ENCODE measurements at places on chromosomes 5 and 9. TPM values are rescaled to one million over a fixed set of nuclear protein-coding genes. Genes with fewer than 3 reads are reported as not detected.

Gene CYLC2
- total RNA-seq, result not detected

- peak overlapping the region; percentile 25 for H3K27ac ChIP-seq
- H3K36me3 ChIP-seq, result no peaks in the 10 kb centered on the region
- no peaks in the 10 kb centered on the region for H3K27me3 ChIP-seq
- peaks cover 25% of the 10 kb centered on the region for H3K4me1 ChIP-seq
- peak overlapping the region; percentile 69 for H3K4me3 ChIP-seq
- DNase-seq, result no peak
Observed at GRCh38 chr9:4792054-4792571, 631 bp upstream of the RCL1 start.

Gene ASPN
- total RNA-seq, result not detected

DNA sequence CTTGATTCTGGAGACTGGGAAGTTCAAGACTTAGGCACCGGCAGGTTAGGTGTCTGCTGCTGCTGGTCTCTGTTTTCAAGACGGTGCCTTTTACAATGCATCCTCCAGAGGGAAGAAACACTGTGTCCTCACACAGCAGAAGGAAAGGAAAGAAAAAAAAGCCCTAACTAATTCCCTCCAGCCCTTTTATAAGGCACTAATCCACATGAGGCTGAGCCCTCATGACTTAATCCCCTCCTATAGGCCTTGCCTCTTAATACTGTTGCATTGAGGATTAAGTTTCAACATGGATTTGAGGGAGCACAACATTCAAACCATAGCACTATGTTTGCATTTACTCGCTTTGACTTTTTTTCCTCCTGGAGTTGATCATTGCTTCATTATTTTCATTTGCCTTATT, 585.9 kb downstream of the TLR4 start:
- no peak overlapping the region for H3K27ac ChIP-seq
- no peak for DNase-seq
- no peak overlapping the region for H3K4me3 ChIP-seq

DNA sequence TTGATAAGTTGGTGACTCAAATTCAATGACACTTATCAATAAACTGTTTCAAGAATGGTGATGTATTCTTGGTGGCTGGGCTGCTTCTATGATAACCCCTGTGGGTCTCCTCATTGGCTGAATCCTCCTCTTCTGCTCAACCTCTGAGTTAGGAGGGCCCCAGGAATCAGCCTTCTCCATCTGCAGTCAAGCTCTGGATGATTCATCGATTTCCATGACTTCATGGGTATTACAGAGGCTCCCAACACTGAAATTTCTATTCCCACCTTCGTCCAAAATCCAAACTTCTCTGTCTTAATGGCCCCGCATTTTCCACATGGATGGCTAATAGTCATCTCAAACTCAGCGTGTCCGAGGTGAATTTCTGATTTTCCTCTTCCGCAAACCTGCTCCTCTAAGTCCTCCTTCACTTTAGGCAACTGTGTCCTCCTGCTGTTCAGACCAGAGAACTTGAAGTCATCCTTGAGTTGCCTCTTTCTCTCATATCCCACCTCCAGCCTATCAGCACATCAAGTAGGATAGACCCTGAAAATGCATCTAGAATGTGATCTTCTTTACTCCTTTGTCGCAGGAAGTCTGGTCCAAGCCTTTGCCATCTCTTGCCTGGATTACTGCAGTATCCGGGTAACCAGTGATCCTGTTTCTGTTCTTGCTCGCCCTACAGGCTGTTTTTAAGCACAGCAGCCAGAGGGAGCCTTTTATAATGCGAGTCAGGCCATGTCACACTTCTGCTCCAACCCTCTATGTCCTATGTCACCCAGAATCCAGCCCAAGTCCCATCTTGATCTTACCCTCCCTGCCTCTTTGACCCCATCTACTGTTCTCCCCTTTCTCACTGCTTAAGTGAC, 41.4 kb upstream of the IL7R start:
- no peaks in the 10 kb centered on the region for H3K27me3 ChIP-seq
- H3K4me3 ChIP-seq, result no peak overlapping the region
- peaks cover 65% of the 10 kb centered on the region for H3K4me1 ChIP-seq
- peak overlapping the region; percentile 59 for H3K27ac ChIP-seq

DNA sequence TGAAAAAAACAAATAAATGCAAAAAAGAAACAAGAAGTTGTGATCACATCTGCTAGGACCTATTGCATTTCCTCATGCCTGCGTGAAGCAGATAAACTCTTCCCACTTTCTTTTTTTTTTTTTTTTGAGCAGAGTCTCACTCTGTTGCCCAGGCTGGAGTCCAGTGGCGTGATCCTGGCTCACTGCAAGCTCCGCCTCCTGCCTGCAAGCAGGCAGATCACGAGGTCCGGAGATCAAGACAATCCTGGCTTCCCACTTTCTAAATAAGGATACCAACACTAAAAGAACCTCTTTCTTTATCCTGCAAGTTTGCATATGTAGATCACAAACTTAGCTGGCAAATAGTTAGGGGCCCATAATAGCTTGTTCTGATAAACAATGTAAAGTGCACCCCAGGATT, 128.6 kb downstream of the ASTN2 start:
- H3K4me3 ChIP-seq, result no peak overlapping the region
- H3K4me1 ChIP-seq, result no peaks in the 10 kb centered on the region
- no peaks in the 10 kb centered on the region for H3K27me3 ChIP-seq
- DNase-seq, result no peak
- H3K27ac ChIP-seq, result no peak overlapping the region

DNA sequence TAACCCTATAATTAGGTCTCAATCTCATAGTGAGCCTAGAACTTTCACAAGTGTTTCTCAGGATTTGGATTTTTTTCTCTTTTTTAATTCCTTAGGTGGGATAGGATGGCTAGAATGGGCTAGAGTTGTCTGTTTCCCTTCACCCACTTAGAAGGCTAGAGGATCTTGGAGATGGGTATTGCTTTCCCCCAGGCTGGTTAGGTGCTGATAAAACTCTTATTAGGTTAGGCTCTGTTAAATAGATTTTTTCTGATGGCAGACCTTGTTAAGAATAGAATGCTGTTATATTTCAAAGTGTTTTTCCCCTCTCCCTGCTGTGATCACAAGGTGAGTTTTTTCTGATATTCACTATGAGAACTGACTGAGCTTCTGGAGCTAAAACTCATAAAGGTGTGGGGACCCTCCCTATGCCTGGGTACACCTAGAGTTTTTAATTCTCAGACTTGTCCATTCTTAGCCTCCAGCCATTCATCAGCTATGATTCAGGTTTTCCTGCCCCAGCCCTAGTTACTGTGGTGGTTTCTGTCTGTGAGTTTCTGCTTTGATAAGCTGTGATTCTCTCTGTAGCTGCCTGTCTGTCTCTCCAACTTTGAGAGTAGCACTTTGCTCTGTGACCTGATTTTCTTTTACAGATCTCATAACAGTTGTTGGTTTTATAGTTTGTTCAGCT, 132.4 kb downstream of the HACD4 start:
- DNase-seq, result no peak
- no peak overlapping the region for H3K27ac ChIP-seq
- no peak overlapping the region for H3K4me3 ChIP-seq
- H3K4me1 ChIP-seq, result no peaks in the 10 kb centered on the region
- no peaks in the 10 kb centered on the region for H3K36me3 ChIP-seq
- no peaks in the 10 kb centered on the region for H3K27me3 ChIP-seq

GRCh38 chr9:21919377-21920362, 74.5 kb downstream of the CDKN2A start:
- DNase-seq, result peak; percentile 1
- H3K36me3 ChIP-seq, result no peaks in the 10 kb centered on the region
- H3K4me3 ChIP-seq, result no peak overlapping the region

DNA sequence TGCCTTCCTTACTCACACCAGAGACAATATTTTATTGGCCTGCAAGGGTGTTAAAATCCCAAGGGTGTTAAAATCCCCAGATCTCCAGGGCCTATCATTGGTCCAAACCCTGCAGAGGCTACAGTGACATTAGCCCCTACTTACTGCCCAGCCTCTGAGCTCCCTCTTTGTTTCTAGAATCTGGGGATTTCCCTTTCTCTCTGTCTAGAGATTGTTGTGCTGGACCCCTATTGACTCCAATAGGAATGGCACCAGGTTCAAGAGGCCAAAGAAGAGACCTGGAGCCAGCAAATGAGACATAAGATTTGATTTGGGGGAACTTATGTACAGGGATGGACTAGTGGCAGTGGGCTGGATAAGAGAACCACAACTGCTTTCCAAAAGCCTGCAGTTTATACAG, 53.3 kb upstream of the ZBED3 start:
- H3K4me1 ChIP-seq, result no peaks in the 10 kb centered on the region
- H3K27ac ChIP-seq, result no peak overlapping the region
- H3K4me3 ChIP-seq, result no peak overlapping the region

DNA sequence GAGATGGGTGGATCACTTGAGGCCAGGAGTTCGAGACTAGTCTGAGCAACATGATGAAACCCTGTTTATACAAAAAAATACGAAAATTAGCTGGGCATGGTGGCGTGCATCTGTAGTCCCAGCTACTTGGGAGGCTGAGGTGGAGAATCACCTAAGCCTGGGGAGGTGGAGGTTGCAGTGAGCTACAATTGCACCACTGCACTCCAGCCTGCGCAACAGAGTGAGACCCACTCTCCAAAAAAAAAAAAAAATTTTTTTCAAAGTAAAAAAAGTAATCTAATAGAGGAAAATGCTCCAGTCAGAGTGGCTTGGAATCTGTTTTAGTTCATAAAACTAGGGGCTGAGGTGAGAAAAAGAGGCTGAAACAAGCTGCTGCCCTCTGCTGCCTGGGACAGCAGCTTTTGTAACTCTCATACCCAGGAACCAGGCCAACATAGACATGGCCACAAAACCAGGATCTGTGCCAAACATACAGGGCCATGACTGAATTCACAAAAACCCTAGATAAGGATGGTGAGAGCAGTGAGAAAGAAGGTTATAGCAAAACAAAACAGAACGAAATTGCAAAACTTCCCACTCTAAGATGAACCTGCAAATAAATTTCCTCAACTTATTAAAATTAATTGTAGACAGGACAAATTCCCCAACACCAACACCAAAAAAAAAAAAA, 13.1 kb upstream of the DCAF12 start:
- no peaks in the 10 kb centered on the region for H3K36me3 ChIP-seq
- H3K4me1 ChIP-seq, result peaks cover 8% of the 10 kb centered on the region
- no peak overlapping the region for H3K4me3 ChIP-seq
- no peak overlapping the region for H3K27ac ChIP-seq
- no peak for DNase-seq

Gene SLC6A19
- not detected for total RNA-seq

DNA sequence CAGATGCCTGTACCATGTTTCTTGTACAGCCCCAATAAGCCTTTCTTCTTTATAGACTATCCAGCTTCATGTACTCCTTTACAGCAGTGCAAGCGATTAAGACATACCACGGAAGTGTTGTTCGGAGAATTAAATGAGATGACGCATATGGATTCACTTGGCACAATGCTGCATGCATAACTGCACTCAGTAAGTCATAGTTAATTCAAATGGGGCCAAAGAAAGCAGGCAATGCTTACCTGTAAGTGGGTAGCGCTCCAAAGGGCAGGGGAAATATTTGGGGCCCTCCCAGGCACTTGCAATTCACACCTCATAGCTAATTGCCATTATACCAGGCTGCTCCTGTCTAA, 7.7 kb upstream of the ADRA1B start:
- H3K4me3 ChIP-seq, result no peak overlapping the region
- H3K36me3 ChIP-seq, result no peaks in the 10 kb centered on the region
- no peaks in the 10 kb centered on the region for H3K4me1 ChIP-seq
- DNase-seq, result no peak
- H3K27me3 ChIP-seq, result peaks cover 6% of the 10 kb centered on the region
- H3K27ac ChIP-seq, result no peak overlapping the region

DNA sequence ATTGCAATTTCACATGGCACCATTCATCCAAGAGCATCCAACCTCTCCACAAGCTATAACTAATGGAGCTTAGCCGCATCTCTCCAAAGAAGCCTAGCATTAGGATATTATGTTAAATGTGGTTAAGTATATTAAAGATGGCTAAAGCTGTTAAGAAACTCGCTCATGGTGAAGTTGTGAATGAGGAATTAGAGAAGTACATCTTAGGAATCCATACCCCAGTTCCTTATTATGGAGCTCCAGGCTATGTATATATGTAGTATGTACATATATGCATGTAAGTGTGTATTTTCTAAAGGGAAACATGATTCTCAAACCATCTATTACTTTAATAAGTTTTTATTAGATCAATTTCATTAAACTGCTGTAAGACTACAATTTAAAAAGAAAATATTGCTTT, 26.4 kb downstream of the LURAP1L start:
- no peak overlapping the region for H3K4me3 ChIP-seq
- no peak overlapping the region for H3K27ac ChIP-seq
- H3K27me3 ChIP-seq, result no peaks in the 10 kb centered on the region
- DNase-seq, result no peak
- no peaks in the 10 kb centered on the region for H3K4me1 ChIP-seq
